HepG2 (cell line): ENCODE measurements at places on chromosomes 16 and 17. TPM values are rescaled to one million over a fixed set of nuclear protein-coding genes. Genes with fewer than 3 reads are reported as not detected.

GRCh38 chr17:48219617-48220016 is 112.1 kb downstream of the SNX11 start:
- DNase-seq: no peak

DNA sequence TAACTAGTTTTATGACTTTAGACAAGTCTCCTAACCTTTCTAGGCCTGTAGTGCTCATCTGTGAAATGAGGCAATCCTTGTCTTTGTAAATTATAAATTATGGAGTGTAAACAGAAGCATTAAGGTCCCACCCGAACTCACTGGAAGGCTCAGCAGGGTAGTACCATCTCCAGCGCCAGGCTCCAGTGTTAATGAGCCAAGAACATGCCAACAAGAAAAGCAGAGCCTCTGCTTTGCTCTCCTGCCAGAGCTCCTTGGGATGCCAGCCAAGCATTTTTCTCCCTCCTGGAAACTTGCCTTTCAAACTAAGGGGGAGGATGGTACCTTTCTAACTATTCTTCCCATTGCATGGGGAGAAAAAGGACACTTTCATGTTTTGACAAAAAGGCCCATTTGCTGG is 14.9 kb downstream of the LIMD2 start:
- DNase-seq: no peak

DNA sequence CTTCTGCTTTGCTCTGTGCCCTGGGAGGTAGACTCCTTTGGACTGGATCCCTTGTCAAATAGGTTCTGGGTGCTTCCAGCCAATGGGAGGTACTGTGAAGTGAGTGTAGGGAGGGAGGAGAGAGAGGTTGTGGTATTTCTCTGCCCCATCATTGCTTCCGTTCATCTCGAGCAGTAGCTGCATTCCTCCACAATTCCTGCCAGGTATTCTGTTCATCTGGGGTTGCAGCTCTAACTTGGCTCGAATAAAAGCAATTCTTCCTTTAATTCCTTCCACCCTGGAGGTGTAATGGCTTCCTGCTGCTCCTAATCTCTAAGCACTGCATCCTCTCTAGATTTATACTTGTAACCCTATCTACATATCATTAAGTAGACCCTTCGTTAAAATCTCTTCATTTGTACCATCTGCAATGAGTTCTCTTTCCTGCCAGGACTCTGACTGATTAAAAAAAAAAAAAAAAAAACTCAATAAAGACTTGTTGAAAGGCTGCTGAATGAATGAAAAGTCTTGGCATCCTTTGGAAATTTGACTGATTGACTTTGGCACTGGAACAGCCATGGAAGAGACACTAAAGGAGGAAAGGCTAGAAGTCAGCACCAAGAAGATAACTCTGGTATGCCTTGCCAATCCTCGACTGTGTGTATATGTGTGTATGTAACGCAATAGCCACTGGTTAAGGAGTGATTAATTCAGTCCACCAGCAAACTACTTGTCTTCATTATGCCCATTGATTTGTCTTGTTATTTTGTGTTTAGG is 616.9 kb upstream of the SOX9 start:
- no peak for DNase-seq

DNA sequence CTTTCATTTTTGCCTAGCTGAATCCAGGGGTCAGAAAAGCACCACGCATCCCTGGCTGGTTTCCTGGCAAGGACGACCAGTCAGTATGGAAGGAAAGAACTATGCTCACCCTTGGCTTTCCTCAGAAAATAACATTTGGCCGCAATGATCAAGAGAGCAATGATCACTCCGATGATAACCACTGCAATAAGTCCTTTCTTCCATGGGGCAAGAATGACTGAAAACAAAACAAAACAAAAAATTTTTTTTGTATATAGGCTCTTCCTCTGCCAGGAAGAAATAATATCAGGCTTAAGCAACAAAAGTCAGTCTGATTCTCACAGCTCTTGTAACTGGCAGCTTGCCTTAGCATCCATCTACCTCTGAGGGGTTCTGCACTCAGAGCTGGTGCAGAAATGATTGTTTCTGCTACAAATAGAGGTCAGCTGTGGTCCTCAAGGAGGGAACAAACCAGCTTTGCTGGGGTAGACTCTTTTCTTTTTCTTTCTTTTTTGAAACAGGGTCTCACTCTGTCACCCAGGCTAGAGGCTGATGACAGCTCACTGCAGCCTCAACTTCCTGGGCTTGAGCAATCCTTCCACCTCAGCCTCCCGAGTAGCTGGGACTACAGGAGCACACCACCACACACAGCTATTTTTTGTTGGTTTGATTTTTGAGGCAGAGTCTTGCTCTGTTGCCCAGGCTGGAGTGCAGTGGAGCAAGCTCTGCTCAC is 35.7 kb downstream of the PECAM1 start:
- no peak for DNase-seq

GRCh38 chr17:36092230-36092629 is 2.3 kb upstream of the CCL3 start:
- DNase-seq: no peak

GRCh38 chr16:71623597-71623996 is 2.4 kb upstream of the MARVELD3 start:
- DNase-seq: peak; percentile 72

DNA sequence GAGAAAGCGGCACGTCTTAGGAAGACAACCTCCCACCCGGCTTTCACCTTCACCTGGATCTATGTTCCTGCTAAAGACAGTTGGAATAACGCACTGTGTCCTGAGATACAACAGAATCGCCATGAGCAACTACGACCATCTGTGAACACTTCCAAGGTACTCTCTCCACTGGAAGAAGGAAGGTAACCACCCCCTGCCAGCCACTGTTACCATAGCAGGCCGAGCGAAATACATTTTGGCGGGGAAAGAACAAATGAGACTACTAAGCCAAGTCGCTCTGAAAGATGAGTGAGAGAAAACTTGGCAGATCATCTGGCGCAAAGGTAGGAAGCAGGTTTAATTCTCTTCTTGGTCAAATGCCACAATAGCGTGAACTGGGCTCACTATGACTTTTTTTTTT is 9.8 kb downstream of the CRK start:
- DNase-seq: no peak

DNA sequence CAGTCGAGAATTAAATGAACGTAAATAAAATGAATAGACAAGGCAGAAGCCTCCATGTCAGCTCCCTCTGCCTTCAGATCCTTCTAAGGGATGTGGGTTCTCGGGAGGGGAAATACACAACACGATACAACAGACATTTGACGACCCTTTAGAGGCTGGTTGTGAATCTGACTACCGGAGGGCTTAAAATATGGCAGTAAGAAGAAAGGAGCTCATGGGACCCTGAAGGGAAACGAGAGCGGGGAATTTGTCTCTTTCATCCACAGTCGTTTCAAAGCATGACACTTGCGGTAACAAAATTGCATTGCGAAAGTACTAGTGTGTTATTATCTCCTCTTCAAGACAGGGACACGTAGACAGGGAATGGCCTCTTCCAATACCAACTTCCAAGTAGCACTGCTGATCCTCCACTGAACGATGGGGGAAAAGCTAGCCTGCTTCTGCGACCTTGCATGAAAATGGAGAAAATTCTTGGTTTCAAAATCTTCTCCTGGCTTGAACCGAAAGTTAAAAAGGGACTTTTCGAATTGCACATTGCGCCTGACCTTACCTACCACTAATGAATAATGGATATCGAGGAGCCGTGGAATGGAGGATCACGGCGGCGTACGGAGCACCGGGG is 1.2 kb upstream of the TNRC6C start:
- no peak for DNase-seq

- DNase-seq: no peak
Measured at GRCh38 chr16:11131706-11132105, 124.3 kb downstream of the SOCS1 start.

PROCA1 gene
- total RNA-seq: 0.31 and 0.73 TPM in 2 replicates

DNA sequence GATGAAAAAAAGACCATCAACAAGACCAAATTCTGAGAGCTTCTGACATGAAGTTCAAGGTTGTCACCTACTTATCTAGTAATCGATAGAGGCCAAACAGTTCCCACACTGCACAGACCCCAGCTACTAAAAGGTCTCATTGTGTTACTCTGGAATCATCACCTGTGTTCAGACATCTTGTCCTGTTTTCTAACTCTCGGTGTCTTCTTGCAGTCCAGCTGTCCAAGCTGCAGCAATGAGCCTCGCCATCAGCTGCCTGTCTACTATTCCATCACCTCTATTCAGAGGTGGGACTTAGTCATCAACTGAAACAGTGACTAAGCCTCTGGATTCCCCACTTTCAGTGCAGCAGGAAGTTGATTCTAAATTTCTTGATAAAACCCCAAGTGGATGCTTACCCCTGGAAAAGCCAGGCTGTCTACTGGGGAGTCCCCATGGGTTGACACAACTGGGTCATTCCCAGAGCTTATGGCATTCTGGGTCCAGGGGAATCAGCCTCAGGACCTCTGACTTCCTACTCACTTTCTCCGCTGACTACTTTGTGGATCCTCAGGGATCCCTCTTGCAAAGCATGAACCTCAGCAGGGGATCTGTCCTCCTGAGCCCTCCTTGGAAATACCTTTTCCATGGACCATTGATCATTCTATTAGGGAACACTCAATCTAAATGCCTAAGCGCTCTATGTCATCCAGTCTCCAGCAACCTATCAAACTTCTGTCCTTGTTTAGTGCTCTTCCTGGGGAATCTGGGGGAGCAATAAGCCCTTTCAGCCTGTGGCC is 46.5 kb downstream of the HNF1B start:
- peak; percentile 95 for DNase-seq

DNA sequence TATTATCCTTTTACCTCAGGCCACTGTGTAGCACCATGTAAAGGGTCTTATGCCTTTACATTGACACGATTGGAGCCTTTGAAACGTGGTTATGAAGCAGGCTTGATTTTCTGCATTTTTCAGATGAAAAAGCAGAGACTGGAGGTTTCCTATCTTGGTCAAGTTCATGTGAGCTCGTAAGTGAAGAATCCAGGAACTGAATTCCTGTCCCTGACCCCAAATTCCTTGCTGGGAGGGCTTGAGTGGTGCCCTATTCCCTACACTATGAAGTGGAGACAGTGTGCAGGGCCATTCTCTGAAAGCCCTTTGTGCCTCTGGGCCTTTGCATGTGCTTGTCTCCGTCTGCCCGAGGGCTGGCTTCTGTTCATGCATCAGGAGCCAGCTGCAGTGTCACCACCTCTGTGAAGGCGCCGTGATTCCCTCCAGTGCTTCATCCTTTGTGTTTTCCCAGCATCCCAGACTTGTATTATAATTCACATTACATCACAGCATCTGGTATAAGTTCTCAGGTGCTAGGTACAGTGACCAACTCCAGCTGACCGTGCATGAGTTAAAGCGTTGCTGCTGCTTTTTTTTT is 181.1 kb downstream of the SNX29 start:
- peak; percentile 23 for DNase-seq

GFAP gene
- total RNA-seq: 0.11 and 0.35 TPM in 2 replicates

DNA sequence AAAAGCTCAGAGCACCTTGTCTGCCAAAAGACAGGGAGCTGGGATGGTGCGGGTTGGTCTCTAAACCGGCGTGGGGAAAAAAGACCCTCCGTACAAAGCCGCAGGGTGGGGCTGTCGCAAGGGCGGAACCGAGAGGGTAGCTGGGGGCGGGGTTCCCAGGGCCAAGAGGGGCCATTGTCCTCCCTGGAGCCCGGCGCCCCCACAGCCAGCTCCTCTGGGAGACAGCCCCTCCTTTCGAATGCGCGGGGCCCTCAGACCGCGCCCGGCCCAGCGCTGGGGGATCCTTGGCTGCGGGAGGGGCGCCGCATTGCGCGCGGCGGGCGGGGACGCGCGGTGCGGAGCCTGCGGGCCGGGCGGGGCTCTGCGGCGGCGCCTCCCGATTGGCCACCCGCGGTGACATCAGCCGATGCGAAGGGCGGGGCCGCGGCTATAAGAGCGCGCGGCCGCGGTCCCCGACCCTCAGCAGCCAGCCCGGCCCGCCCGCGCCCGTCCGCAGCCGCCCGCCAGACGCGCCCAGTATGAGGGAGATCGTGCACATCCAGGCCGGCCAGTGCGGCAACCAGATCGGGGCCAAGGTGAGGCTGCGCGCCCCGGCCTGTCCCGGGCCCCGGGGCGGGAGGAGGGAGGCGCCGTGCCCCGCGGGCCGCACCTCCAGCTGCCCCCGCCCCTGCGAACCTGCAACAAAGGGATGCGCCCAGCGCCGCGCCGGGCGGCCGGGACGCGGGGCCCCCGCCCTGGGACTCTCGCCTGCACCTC is at the start of gene TUBB3:
TUBB3 (plus strand) TSS at position 459 of the 756 bp plus-strand sequence; CDS start at position 519, 60 bp downstream.
- peak; percentile 73 for DNase-seq

MGAT5B gene
- total RNA-seq: 0.07 and 0.13 TPM in 2 replicates

- DNase-seq: no peak
Measured at GRCh38 chr16:14458576-14458975, 171.5 kb downstream of the PARN start.

GRCh38 chr16:31177136-31177535 is 2.8 kb upstream of the FUS start:
- no peak for DNase-seq

DNA sequence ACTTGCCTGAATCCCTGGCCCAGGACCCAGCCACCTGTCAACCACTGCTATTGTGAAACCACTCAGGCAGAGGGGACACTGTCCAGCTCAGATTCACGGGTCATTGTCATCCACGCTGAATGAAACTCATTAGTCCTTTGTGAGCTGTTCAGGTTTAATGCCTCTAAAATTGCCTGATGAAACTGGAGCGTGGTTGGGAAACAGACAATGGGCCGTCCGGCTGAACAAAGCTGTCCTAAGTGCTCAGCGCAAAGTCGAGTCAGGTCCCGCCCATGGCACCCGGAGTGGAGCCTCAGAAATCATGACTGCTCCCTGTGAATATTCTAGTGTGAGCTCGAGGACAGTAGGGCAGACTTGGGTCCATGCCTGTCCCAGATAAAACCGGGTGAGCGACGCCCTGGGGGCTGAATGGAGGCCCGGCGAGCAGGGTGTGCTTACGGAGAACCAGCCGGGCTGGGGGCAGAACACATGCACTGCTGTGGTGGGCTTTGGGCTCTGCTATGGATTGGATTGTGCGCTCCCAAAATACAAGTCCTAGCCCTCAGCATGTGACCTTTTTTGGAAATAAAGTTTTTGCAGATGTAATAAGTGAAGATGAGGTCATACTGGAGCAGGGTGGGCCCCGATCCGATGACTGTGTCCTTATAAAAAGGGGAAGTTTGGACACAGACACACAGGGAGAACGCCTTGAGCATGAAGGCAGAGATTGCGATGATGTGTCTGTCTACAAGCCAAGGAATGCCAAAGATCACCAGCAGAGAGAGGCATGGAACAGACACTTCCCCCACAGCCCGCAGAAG is 12.9 kb upstream of the CMIP start:
- DNase-seq: peak; percentile 90

- DNase-seq: no peak
Measured at GRCh38 chr17:74921026-74921681, 1.9 kb downstream of the USH1G start.

DNA sequence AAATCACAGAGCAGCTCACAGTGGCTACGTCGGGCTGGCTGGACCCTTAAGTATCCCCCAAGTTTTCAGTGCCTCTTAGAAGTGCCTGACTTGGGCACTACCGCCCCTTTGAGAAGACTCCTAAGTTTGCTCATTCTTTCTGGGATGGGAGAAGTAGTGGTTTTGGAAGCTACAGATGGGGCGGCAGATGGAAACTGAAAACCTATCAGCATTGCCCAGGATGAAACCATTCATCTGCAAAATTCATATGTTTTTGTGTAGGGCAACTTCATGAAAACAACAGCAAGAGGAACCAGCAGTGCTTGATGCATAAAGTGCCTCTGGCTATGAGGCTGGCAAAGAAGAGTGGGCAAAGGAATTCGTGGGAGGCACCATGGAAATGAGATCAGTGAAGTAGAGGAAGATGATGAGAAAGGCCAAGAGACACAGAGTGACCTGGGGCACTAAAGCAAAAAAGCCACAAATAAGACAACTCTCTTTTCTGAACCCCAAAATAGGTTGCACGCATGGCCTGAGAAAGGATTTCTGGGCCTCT is 277.1 kb downstream of the XYLT1 start:
- DNase-seq: no peak

- DNase-seq: no peak
Measured at GRCh38 chr16:1428511-1428910, 2.4 kb upstream of the PERCC1 start.

- DNase-seq: no peak
Measured at GRCh38 chr16:70705056-70705455, 19.2 kb upstream of the MTSS2 start.
